ENCODE measurements at places on chromosomes 6 and 20.

GRCh38 chr6:142118328-142118727, 14.4 kb upstream of the GJE1 start:
- no peak for DNase-seq

DNA sequence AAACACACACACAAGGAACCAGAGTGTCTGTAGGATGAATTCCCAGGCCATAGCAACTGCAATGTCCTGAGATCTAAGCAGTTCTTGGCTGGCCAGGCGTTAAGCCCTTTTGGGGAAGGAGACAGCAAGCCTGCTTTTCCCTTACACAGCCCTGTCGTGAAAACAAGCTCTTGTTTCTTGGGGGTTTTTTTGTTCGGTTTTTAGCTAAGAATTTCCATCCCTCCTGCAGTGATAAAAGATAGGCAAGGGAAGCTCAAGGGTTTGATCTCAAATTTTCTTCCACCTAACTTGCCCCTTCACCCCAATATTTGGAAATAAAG, 1.5 kb downstream of the TNFRSF21 start:
- no peak for DNase-seq

DNA sequence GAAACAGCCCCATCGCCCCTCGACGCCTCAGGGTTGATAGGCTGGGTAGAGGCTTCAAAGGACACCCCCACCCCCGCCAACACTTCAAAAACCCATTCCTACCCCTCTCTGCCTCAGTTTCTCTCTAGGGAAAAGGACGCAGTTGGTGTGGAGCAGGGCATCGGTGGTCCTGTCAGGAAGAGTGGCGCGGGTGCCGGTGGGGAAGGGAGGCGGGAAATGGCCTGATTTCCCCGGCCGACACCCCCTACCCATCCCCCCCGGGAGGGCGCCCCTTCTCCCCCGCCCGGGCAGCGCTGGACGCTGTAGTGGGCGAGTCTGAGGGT, 367 bp downstream of the NRSN2 start:
- no peak for DNase-seq

DNA sequence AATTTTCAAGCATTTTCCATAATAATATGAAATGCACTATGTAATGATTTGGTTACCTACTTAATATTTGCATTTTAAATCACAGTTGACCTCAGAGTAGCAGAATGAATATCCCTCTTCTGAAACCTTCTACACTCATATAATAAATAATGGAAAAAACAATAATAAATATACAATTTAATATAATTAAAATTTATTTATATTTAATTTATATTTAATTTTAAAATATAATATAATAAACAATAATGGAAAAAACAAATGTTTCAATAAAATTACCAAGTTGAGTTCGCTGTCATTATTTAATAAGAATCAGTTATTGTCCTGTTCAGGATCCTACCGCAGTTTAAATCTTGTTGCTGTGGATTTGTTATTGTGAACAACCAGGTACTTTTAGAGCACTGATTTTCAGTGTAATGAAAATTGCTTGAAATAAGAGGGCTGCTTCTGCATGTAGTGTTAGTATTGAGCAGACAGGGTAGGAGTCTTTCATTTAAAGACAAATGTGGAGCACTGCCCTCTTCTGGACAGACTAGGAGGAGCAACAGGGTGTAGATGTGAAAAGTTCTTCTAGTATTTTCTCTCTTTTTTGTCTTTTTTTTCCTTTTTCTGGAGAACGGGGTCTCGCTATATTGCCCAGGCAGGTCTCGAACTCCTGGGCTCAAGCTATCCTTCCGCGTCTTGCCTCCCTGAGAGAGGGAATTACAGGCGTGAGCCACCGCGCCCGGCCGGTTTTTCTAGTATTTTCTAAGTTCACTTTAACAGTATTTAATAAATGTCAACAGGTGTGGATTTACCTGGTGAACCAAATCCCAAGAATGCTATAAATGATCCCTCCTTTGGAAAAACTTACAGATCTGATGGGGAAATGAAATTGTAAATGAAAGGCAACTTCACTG, 13.6 kb downstream of the TRAPPC3L start:
- peak; percentile 63 for DNase-seq

GRCh38 chr6:35178012-35178411, 35.7 kb upstream of the SCUBE3 start:
- DNase-seq = no peak
